Suprapubic skin (tissue), 4 donors: ENCODE measurements at places on chromosomes 13 and 19.

GRCh38 chr19:4867534-4868285, at the start of gene PLIN3:
Gene PLIN3 (minus strand): TSS chr19:4867667. CDS start chr19:4861394, 6,273 bp downstream.
- peak; percentile 99 for DNase-seq

GRCh38 chr19:12450844-12451243, 10.0 kb upstream of the ZNF443 start:
- DNase-seq: no peak

- no peak for DNase-seq
Observed at GRCh38 chr13:97512732-97513131, 78.8 kb downstream of the RAP2A start.

- no peak for DNase-seq
Observed at GRCh38 chr13:20193907-20194631, 1.3 kb upstream of the GJB2 start.

- no peak for DNase-seq
Observed at GRCh38 chr19:38654628-38655055, 7.2 kb downstream of the ACTN4 start.

DNA sequence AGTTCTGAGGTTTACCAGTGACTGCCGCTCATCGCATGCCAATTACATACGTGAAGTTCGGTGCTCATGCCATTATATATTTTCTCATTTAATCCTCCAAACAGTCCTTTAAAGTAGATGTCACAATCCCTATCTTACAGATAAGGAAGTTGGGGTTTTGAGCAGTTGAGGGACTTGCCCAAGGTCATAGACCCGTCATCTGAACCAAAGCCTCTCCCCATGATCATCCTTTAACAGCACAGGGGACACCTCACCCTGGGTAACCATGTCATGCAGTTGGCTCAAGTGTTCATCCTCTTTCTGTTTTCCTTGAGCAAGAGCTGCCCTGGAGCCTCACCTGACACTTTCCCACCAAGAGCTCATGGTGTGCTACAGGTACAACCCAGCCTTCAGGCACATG, 69.1 kb downstream of the HSPH1 start:
- DNase-seq: no peak

- no peak for DNase-seq
Observed at GRCh38 chr13:33250609-33251008, 34.9 kb downstream of the STARD13 start.

DNA sequence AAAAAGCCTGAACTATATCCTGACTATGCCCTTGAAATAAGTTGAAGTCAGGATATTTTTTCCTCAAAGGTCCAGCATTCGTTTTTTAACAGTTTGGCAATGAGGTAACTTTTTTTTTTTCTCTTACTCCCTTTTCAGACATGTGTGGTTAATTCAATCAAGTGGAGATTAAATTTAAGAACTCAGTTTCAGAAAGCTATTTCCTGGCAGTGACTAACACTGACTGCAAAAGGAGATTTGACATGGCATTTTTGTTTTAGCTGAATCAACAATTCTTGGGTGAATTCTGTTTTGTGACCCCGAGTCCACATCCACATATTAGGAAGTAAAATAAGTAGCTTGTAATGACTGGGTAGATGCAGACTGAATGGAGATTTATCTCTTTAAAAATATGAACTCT, 716.4 kb downstream of the PCDH9 start:
- no peak for DNase-seq

- no peak for DNase-seq
Observed at GRCh38 chr13:40814803-40815202, 25.4 kb downstream of the SLC25A15 start.

DNA sequence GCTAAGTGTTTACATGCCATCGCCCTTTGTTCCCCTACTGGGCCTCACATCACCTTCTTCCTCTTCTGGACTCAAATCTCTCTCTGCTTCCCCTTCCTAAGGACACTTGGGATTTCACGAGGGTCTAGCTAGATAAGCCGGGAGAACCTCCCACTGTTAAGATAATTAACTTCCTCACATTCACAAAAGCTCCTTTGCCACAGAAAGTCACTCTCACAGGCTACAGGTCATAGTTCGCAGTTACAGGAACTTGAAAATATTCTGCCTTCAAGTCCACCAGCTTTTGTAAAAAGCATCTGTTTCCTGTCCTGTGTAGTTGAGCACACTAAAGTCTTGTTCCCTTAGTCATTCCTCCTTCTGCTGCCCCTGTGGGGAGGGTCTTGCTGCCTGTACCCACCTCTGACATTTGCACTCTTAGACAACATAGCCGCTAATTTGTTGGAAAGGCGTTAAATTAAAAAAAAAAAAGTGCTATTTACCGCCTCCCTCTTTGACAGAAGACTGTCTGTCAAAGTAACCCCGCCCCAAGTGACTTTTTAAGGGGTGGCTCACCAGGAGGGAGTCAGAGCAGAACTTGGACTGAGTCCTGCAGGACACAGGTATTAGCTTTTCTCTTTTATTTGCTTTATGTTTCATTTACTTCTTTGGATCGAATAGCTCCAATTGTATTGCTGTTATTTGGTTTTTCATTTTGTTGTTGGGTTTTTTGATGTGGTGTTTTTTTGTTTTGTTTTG, 26.8 kb upstream of the CEACAM21 start:
- DNase-seq: no peak

DNA sequence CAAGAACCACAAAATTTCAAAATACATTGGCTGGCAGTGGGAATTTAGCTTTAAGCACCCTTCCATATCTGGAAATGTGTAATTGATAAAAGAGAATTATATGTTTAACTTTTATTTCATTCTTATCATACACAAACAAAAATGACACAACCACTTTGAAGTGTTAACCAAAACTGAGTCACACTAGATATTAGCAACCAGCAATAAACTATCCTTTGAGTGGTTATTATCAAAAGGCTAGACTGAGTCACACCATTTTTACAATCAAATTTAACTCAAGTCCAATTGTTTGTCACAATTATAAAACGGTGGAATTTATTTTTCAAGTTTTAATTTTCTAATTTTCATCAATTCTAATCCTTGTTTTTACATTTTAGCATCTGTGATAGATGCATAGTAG, 121.7 kb downstream of the LIG4 start:
- DNase-seq: no peak

DNA sequence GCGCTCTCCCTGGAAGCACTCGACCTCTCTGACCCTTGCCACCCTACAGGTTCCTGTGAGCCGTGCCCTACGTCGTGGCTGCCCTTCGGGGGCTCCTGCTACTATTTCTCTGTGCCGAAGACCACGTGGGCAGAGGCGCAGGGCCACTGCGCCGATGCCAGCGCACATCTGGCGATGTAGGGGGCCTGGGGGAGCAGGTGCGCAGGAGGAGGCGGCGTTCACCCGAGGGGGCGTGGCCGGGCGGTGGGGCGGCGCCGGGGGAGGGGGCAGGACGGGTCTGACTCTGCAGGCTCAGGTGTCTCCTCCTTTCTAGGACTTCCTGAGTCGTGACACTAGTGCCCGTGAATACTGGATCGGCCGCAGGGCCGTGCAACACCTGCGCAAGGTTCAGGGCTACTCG, 26.4 kb downstream of the CLEC4M start:
- no peak for DNase-seq

GRCh38 chr19:13819238-13819637, 24.0 kb downstream of the ZSWIM4 start:
- no peak for DNase-seq

DNA sequence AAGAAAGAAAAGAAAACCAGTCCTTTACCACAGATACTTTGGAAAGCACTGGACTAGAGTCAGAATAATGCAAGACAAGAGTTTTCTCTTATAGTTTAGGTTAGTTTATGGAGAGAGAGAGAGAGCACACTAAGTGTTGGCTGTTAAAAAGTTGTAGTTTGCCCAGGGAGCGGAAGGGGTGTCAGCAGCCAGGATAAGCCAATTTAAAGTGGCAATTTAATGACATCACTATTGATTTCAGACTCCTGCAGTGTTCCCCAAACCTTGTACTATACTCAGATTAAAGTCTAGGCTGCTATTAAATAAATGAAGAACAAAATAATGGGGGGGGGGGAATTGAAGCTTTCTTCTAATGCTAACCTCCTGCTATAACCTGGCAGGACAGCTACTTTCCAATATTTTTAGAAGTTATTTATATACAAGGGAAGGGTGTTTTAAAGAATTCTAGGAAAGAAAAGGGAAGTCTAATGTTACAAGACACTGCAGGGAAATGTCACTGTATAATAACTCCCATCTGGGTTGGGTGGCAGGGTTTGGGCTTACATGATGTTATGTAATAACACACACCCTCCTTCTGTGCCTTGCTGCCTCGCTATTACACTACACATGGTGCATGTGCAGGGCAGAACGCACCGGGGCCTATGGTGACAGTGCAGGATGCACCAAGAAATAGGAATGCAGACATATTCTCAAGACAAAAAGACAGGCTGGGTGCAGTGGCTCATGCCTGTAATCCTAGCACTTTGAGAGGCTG, 19.9 kb downstream of the TPT1 start:
- no peak for DNase-seq

DNA sequence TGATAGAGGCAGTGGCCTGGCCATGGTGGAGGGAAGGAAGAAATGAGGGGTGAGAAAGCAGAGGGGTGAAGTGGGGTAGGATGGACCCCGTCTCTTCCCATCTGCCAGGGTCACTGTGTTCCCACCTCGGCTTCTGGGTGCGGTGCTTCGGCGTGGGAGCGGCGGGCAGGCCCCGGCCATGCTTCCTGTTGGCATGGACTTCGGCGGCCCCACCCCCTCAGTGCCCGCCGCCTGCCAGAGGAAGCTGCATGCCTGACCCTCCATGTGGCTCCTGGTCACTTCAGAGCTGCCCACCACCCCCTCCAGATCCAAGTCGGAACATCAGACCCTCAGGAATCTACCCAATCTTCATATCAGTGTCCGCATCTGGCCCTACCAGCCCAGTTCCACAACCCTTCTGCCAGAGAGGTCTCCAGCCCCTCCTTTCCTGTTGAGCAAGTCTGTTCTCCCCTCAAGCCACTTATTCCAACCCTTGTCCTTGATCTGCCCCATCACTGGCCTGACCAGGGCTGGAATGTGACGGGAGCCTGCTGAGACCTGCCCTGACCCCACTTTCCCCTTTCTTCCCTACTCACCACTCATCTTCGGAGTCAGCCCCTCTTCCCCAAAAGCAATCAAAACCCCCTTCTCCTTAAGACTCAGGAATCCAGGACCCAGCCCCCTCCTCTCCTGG, 1.5 kb downstream of the KCNN4 start:
- DNase-seq: no peak

DNA sequence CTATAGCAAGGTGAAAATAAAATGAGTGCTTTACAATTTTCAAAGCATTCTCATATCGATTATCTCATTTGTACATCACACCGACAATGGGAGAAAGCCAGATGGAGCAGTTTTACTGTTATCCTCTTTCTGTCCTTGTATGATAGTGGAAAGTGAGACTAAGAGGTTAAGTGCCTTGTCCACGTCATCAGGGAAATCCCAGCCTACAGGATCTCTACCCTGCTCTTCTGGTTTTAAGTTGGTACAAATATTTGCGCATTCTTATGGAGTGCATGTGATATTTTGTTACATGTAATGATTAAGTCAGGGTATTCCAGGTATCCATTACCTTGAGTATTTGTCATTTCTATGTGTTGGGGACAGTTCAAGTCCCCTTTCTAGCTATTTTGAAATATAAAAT, 12.4 kb upstream of the ENOX1 start:
- DNase-seq: no peak

DNA sequence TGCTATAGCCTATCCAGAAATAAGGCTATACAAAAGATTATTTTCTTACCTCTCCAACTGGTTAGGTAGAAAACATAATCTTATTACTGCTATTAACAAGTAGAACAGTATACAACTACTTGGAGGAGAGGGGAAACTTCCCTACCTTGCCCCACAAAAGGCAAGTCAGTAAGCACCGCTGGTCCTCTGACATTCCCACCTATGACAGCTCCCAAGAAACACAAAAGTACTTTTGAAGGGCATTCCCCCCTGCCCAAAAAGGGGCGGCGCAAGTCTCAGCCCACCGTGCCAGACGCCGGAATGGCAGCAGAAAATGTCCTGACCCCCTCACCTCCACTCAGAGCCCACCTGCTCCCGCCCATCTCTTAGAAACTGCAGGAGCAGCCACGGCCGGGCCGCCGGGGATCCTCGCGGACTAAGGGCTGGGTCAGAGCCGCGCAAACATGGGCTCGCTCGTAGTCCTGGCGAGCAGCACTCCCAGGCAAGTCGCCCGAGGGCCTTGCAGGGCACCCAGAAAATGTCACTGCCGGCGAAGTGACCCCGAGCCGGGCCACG, 437 bp downstream of the SUCLA2 start:
- DNase-seq: no peak

DNA sequence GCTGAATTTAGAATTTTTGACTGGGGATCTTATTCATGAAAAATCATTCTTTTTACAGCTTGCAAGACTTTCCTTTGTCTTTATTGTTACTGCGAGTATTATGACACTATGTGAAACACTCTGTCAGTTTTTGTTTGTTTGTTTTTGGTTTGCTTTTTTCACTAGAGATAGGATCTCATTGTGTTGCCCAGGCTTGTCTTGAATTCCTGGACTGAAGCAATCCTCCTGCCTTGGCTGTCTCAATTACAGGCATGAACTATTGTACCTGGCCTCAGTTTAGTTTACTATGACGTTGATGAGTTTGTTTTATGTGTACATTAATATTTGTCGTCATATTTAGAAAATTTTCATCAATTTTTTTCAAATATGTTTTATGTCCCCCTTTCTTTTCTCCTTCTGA, 1030.0 kb upstream of the PRR20A start:
- no peak for DNase-seq

- DNase-seq: no peak
Observed at GRCh38 chr13:106477303-106477702, 58.2 kb downstream of the EFNB2 start.

- DNase-seq: peak; percentile 89
Observed at GRCh38 chr19:1811472-1811894, 593 bp downstream of the ATP8B3 start.

DNA sequence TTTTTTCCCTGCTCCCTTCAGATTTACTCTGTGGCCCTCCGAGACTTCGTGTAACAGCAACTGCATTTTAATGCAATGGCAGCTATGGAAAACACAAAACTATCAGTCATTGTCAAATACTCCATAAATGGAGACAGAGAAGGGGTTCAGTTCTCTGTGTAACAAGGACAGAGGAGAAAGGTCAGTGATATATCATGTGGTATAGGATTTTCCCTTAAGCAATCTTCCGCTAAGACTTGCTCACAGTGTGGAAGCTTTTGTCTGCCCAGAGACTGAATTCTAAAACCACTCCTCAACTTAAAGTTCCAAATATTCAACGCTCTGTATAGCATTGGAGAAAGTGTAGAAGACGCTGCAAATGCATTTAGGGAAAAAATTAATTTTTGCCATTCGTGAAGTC, 111.3 kb upstream of the EDNRB start:
- DNase-seq: no peak
